ENCODE measurements at places on chromosomes 5 and 9.

- DNase-seq, result no peak
Measured at GRCh38 chr5:132274050-132274792, 16.7 kb downstream of the PDLIM4 start.

- no peak for DNase-seq
Measured at GRCh38 chr9:131837316-131837715, 97.4 kb upstream of the RAPGEF1 start.

GRCh38 chr9:89837162-89837933 is 232.5 kb downstream of the GADD45G start:
- no peak for DNase-seq

GRCh38 chr5:66507106-66507505 is 89.1 kb upstream of the MAST4 start:
- DNase-seq, result no peak

DNA sequence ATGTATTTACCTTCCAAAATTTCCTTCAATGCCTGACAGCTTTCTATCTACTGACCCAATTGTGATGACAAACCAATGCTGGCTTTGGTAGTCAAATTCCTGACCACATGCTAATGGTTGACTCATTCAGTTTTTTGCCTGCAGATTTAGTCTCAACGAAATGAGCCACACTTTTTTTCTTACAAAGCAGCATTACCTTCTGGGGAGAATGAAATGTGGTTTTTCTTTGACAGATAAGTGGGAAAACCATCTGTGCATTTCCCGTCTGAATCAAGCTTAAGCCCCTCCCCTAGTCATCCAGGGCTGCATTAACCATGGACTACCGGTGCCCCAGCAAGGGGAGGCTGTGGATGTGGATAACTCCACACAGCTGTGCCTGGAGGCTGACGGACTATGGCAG is 99.6 kb upstream of the TAF11L2 start:
- no peak for DNase-seq

GRCh38 chr9:80875947-80876346 is 813.4 kb downstream of the TLE1 start:
- no peak for DNase-seq

GRCh38 chr9:31394015-31394473 is 990.4 kb upstream of the ACO1 start:
- DNase-seq, result no peak

DNA sequence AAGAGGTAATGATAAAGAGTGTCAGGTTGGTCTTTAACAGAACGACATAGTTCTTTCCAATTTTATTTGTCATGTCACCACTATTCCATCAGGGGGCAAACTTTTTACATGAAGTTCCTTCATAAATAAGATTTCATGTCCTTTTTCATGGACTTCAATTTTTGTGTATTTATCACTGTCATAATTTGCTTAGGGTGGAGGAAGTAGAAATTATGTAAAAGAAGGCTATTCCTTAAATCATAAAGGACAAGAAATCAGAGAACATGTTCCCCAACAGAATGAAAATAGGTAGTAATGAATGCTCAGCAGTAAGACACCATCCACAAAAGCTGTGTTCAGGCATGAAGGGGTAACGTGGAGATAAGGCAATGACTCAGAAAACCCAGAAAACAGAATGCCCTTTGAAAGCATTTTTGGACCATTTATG is 72.7 kb downstream of the ZFAND5 start:
- DNase-seq, result no peak

- DNase-seq, result no peak
Measured at GRCh38 chr9:110115826-110116542, 92.0 kb downstream of the C9orf152 start.

DNA sequence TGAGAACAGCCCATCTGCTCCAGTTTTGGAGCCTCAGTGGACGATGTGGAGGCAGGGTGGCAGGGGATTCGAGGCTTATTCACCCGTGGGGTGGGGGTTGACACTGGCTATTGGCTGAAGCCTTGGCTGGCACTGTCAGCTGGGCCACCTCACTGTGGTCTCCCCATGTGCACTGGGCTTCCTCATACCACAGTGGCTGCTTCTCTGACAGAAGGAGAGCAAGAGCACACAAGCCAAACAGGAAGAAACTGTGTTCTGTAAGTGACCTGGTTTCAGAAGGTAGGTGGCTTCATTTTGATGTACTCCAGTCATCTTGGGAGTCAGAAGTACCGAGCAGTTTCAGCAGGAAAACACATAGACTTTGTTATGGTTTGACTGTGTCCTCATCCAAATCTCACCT is 24.7 kb upstream of the CTNND2 start:
- DNase-seq, result no peak

- no peak for DNase-seq
Measured at GRCh38 chr9:69292078-69292477, 32.9 kb upstream of the ENTREP1 start.

- DNase-seq, result no peak
Measured at GRCh38 chr5:180069589-180070247, 1.8 kb downstream of the RNF130 start.

GRCh38 chr5:131252824-131253171 is 11.1 kb upstream of the CDC42SE2 start:
- DNase-seq, result peak; percentile 66

DNA sequence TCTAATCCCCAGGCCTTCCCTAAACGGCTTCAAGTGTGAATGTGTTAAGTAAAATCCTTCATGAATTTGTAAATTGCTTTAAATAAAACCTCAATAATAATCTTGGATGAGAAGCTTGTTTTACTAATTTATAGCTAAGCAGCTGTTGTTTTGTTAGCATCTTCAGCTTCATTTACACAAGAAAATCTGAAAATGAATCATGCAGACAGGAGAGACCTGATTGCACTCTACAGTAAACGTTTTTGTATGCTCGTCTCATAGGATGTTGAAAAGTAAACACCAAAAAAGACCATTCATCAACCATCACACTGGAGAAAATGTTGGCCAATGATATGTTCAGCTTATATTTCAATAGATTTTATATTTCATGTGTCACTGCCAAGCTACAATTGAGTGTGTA is 40.4 kb upstream of the MAP3K1 start:
- DNase-seq, result no peak

GRCh38 chr5:144202726-144203125 is 32.1 kb downstream of the KCTD16 start:
- DNase-seq, result no peak

DNA sequence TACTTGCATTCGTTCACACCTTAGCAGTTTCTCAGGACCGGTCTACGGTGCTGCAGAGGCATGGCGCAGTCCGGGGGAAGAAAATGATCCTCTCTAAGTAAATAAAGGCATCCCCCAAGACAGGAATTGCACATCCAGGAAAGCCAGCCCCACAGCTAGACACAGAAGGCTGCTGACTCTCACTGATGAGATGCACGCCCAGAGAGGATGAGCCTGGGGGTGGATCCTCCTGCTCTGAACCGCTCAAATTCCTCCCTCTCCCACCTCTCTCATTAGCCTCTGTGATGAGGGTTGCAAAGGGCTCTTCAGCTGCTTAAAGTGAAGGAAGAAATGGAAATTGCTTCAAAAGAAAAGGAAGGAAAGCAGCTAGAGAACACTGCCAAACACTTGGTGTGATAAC is 132.4 kb downstream of the TTLL11 start:
- DNase-seq, result no peak

GRCh38 chr5:153088538-153088937 is 401.9 kb upstream of the GRIA1 start:
- no peak for DNase-seq

DNA sequence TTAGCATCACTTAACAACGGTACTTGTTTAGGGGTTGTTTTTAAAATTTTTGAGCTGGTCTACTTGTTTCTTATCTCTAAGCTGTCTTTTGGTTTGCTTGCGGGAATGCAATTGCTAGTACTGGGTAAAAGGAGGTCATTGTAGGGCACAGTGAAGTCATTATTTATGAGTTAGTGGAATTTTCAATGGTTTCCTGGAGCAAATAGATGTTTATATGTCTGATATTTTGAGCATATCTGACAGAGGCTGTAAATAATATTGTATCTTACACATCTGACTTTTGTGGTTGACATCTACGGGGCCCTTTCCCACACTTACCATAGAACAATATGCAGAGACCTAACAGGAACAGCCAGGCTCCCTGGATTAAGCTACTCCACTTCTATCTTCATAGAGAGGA is 90.4 kb upstream of the IL6ST start:
- no peak for DNase-seq

DNA sequence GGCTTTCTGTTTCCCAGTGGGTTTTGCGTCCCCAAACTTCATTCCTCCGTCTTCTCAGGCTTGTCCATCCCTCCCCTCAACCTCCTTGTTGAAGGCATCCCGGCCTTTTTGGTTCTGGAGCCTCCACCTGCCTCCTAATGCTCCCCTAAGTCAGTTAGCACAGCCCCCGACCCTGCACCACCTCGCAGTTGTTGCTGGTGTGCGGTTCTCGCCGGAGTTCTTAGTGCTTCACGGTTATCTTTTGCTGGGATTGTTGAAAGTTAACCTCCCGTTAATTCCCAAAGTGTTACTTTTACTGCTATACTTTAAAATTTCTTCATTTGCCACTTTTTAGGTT is 447 bp downstream of the UBLCP1 start:
- no peak for DNase-seq

DNA sequence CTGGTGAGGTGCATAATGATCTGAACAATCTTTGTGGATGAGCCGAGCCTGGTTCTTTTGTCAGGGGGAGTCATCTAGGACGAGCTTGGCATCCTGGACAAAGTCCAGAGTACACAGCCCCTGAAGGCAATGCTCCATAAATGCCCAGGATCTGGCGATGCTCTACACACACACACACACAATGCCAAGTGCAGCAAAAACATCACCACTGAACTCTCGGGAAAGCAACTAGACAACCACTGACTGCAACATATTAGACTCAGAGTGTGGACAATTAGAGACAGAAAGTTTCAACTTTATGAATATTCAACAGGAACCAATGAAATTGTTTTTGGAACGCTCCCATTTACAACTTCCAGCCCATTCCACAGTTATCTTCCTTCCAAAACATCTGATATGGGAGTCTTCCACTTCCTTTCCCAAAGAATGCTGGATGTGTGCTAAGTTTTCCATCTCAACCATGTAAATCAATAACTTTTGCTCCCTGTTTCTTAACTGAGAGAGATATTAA is 227.6 kb upstream of the ANKRD55 start:
- DNase-seq, result no peak

- DNase-seq, result no peak
Measured at GRCh38 chr9:18626046-18626698, 152.2 kb downstream of the ADAMTSL1 start.

GRCh38 chr9:16627967-16628366 is 242.5 kb downstream of the BNC2 start:
- no peak for DNase-seq

DNA sequence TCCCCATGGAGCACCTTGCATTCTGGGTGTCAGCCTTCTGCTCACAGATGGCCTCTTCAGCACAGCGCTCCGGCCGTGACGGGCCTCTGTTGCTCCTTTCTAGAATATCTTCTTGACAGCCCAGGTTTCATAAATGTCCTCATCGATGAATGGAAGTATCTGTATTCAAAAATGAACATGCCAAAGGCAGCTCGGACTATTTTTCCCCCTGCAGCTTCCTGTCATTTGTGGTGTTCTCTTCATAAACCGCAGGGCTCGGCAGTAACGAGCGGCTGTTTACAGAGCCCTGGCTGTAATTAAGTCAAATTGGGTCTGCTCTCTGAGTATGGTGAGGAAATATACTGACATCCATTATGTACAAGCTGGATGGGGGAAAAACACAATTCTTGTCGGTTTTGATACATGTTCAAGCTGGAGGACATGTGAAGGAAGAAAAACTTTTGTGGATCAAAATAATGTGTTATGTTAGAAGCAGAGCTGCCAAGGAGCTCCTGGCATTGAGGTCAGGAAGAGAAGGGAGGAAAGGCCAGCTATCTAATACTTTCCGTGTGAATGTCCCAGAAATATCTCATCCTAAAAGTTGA is 154.1 kb upstream of the CD180 start:
- no peak for DNase-seq

- DNase-seq, result peak; percentile 55
Measured at GRCh38 chr5:144189800-144190429, 19.2 kb downstream of the KCTD16 start.

Data from stimulated activated CD4-positive, alpha-beta T cell treated with anti-CD3 and anti-CD28 coated beads, Interleukin-2, amount 100 ng/mL, for 48 hours (primary cell).